ENCODE measurements at places on chromosomes 13 and 19.

GRCh38 chr13:26523007-26523406 is 34.5 kb upstream of the WASF3 start:
- no peak for DNase-seq

DNA sequence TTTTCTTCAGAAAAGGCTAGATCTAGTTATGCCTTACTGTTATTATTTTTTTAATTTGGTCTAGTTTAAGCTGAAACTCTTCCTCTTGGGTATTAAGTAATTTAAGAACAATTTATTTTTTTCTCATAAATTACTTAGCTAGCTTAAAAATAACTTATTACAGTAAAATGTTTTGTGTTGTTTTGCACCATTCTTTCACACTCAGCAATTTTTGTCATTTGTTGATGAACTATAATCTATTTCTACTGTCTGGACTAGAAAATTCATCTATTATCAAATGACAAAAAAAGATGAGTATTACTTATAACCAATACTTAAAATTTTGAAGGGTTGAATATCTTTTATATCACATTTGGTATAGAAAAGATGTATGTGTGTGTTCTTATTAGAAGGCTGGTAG is 1.6 kb upstream of the LPAR6 start:
- DNase-seq: no peak

DNA sequence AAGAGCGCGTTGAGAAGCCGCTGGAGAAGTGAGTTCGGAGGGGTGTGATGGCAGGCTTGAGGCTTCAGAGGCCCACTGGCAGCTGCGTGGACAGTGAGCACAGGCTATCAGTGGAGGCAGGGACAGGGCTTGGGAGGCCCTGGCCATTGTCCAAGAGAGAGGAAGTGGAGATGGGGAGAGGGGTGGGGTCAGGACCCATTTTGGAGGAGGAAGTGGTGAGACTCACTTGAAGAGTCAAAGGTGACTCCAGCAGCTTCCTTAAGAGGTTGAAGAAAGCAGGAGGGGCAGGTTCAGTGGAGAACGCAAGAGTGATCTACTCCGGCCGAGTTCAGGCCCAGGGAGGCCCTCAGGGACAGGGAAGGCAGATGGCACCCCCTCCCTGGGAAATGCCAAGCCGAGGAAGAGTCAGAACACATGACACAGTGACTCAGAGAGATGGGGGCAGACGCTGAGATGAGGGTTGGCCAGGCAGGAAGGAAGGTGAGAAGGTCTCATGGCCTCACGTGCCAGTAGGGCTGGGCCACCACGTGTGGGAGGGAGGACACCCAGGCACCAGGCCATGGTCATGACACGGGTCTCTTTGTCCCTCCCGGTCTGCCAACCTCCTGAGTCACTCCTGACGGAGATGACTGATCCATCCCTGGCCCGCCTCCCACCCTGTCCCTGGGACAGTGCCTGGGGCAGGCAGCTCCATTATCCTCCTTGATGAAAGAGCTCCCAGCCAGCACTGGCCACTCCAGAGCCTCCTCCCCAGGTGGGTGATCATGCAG is 10.1 kb upstream of the CD22 start:
- no peak for DNase-seq

GRCh38 chr13:76796851-76797250 is 89.4 kb downstream of the KCTD12 start:
- no peak for DNase-seq

DNA sequence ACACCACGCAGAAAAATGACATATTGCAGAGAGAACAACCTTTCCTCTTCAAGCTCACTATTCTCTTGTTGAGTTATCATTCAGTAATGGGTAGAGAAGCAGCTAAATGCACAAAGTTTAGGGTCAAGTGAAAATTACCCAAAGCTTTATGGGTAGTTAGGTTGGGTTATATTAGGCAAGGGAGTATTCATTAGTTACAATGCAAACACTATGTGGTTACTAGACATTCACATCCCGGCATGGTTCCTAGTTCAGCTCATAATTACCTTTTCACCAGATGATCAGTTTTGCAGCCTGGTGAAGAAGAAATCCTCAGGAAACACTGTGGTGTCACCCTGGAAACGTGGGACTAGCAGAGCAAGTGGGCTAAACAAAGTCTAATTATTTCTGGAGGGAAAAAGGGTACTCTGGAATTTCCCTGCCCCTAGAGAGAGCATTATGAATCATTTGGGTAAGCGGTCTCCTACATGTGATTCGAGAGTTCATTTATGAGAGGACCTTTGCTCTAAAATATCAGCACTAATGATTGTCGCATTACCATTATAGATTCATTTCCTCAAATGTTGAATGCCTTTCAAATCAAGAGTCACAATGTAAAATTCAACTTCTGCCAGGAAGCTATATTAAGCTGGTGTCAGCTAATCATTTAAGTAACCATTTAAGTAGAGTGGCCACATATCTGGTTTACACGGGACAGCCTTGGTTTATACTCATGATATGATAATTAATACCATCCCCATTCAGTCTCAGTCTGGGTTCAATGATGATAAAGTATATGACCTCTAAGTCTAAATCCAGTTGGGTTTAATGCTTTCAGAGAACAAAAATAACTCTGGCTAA is 1208.0 kb downstream of the DIAPH3 start:
- no peak for DNase-seq

DNA sequence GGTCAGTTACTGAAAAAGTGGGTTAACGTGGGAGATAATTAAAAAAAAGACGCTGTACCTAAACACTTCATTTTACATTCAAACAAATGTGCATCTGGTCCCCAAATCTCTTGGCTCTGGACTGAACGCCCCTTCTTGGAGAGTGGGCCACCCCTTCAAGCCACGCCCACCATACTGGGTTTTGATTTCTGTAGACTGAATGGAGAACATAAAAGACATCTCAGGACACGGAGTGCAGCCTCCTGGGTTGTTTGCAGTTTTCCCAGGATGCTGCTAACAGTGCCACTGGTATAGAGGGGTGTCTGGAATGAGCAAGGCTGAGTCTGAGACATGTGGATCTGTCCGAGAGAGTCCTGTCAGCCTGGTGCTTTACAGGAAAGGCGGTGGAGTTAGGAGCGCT is 10.6 kb downstream of the TFDP1 start:
- DNase-seq: no peak

DNA sequence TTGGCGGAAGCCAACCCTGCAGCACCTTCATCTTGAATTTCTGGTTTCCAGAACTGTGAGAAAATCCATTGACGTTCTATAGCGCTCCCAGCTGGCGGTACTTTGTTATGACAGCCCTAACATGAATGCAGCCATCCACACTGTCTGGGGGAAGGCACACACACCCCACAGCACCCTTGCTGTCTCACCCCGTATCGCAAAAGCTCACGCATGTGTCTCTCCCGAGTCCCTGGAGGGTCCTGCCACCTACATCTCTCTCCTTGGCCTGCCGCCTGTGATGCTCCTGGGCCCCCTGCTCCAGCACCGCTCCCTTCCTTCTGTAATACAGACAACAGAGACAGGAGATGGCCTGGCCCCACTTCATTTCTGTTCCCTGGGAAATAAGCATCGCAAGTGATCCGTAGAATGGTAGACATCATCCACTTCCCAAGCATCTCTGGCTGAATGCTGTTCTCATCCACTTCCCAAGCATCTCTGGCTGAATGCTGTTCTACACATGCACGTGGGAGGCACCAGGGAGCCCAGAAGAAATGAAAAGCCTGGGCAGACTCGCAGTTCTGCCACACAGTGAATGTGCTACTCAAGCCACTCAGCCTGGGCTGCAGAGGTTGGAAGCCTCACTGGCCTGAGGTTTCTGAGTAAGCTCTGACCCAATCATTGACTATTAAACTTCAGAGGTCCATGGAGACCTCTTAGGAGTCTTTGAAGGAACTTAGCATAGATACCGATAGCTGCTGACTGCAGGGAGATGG is 29.6 kb downstream of the EPN1 start:
- no peak for DNase-seq

DNA sequence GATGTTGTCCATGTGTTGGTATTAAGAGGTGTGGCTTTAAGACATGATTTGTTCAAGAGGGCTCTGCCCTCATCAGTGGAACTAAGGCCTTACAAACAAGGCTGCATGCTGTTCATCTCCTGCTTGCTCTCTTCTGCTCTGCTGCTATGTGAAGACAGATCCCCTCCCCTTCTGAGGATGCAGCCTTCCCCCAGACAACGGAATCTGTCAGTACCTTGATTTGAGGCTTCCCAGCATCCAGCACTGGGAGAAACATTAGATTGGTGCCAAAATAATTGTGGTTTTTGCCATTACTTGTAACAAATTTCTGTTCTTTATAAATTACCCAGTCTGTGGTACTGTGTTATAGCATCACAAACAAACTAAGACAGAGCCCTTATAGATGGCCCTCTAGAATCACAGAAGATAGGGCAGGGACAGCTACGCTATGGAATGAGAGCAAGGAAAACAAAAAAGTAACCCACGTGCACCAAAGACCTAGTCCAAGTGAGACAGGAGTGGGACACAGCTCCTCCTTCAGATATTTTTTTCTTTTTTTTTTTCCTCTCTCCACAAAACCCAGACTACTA is 151.5 kb upstream of the RXFP2 start:
- DNase-seq: no peak

- DNase-seq: no peak
Observed at GRCh38 chr19:40005691-40006272, 8.9 kb downstream of the ZNF546 start.

GRCh38 chr13:24348797-24349515 is 39.6 kb downstream of the C1QTNF9 start:
- DNase-seq: no peak

DNA sequence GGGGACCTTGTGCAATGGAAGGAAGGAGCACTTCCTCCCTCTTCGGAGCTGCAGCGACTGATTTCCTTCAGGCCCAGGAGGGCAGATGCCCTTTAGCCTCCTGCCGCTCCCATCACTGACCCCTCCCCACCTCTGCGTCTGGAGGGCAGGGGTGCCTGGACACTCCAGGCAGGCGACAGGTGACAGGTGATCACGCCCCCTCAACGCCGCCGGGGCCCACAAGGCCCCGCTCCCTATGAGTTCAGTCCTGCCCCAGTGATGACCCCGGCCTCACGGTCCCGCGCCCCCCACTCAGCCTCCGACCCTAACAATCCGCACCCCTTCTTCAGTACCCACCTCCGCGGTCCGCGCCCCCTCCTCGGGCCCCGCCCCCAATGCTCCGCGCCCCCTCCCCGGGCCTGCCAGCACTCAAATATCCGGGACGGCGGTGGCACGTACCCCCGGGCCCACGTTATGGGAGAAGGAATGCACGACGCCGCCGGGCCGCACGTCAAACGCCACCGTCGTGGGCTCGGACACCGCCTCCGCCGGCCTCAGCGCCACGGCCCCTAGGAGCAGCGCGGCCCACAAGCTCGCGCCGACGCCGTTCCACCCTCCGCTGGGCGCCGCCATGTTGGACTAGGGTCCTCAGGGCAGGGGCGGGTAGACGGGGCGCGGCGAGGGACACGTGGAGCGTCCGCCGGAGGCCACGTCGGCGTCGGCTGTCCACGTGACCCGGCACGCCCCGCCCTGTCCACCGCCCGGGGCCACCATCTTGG is at the start of gene MYDGF:
Gene MYDGF, minus strand, starts transcription at position 620 of the 758 bp plus-strand sequence. Its CDS starts 8 bp downstream, at position 612.
- peak; percentile 91 for DNase-seq

- DNase-seq: peak; percentile 29
Observed at GRCh38 chr19:15780610-15781418, 6.6 kb upstream of the OR10H5 start.

- peak; percentile 69 for DNase-seq
Observed at GRCh38 chr19:38852231-38853044, 2.7 kb upstream of the HNRNPL start.

- DNase-seq: no peak
Observed at GRCh38 chr19:54373781-54374631, 9.3 kb upstream of the LAIR1 start.

- DNase-seq: no peak
Observed at GRCh38 chr19:9901020-9901419, 35.3 kb downstream of the OLFM2 start.

DNA sequence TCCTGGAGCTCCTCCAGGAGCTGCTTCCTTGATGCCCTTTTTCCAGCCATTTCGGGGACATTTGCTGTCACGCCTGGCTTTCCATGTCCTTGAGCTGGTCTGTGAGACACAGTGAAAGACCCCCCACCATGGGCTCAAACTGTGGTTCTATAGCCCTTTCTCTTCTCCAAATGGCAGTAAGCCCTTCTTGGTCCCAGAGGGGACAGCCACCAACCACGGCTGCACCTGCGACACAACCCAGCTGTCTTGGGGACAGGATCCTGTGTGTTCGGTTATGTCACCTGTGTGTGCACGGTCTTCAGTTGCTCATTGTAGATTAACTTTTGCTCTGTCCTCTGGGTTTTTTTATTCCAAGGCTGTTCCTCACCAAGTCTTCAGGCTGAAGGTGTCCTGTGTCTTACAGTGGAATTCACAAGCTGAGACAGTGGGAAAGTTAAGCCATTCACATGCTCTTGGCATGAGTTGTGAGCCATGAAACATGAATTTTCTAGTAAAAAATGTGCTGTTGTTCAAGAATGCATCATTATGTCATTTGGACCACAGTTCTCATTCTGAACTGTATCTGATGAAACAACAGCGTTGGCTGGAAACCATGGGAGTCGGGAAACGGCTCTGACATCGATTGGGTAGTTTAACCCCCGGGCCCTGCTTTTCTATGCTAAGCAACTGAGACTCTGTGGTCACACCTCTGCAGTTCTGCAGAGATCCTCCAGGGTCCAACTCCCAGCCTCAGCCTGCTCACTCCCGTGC is 129.5 kb upstream of the MCF2L start:
- DNase-seq: no peak

GRCh38 chr13:31110169-31110568 is 51.5 kb downstream of the HSPH1 start:
- DNase-seq: no peak

GRCh38 chr13:77810430-77810829 is 108.2 kb downstream of the EDNRB start:
- no peak for DNase-seq

- DNase-seq: no peak
Observed at GRCh38 chr19:16877581-16877980, 11.2 kb upstream of the F2RL3 start.

DNA sequence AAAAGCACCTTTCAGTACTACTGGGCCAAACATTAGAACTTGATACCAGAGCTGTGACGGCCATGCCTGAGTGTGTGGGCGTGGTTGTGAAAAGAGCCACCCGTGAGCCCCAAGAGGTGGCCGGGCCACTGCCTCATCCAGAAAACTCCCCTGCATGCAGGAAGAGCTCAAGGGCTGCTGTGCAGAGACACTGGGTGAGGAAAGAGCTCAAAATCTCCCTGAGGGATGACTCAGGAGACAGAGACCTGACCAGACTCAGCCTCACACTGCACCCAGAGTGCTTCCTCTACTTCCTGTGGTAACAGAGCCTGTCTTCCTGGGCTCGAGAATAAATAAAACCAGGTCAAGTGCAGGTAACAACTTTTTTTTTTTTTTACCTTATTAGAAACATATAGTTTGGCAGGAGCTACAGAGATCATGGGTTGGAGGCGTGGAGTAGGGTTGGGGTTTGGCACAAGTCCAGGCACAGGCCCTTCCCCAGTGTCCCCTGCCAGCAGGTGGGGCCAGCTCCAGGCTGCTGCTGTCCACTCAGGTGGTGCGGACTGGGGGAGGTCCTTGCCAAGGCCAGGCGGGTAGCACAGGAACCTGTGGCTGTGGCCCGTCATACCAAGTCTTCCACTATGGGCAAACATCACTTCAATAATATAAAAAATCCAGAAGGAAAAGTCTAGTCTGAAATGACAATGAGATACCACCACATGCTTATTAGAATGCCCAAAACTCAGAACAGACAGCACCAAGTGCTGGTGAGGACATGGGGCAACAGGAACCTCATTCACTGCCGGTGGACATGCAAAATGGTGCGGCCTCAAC is 25.5 kb downstream of the ELL start:
- no peak for DNase-seq

Data from hindlimb muscle (tissue), 1 donor.